Renal cortex interstitium (tissue), 15 donors: ENCODE measurements at places on chromosomes 5 and 9. TPM values are rescaled to one million over a fixed set of nuclear protein-coding genes. Genes with fewer than 3 reads are reported as not detected.

ESM1 gene
- 6.2 TPM for polyA plus RNA-seq

TSSK1B gene
- polyA plus RNA-seq = 0.09 TPM

BTNL8 gene
- polyA plus RNA-seq = 0.79 TPM

STRBP gene
- 50.2 TPM for polyA plus RNA-seq

SLC6A18 gene
- 4.6 TPM for polyA plus RNA-seq

KCTD16 gene
- polyA plus RNA-seq = 2.9 TPM

CDX1 gene
- 1.0 TPM for polyA plus RNA-seq

RMI1 gene
- 24.7 TPM for polyA plus RNA-seq

PAEP gene
- polyA plus RNA-seq = not detected

LRRTM2 gene
- polyA plus RNA-seq = 6.2 TPM

LVRN gene
- 0.96 TPM for polyA plus RNA-seq

OR13C2 gene
- polyA plus RNA-seq = not detected

KCNV2 gene
- not detected for polyA plus RNA-seq

DNA sequence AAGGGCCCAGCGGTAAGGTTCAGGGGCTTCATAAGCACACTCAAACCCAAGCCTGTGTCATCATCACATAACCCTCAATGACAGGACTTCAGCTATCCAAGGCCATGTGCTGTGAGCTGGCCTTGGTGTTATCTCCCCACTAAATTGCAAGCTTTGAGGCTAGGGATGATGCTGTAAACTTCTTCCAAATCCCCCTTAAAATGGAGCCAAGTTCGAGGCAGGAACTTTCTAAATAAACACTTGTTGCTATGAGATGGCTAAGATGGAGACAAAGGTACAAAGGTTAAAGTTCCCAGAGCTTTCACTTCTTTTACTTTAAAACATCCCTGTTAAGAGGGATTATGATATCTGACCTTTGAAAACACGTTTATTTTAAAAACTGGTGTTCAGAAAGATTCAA lies 123.6 kb downstream of the MYO10 start:
- no peak for DNase-seq

DNA sequence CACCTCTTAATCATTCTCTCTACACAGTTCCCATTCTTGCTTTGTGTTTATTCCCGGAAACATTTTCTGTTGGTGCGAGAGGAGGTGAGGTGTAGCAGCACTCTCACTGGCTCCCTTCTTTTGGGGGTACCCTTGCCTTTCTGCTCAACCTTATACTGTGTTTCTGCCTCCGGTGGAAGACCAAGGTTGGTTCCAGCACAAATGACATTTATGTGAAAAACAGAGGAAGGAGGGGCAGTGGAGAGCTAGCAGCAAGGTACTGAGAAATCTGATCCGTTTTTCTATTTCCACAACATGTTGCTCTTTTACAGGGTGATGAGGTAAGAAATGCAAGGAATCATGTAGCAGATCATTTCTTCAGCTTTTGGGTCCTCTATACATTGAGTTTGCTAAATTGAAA lies 648.0 kb upstream of the DMAC1 start:
- DNase-seq = no peak

DNA sequence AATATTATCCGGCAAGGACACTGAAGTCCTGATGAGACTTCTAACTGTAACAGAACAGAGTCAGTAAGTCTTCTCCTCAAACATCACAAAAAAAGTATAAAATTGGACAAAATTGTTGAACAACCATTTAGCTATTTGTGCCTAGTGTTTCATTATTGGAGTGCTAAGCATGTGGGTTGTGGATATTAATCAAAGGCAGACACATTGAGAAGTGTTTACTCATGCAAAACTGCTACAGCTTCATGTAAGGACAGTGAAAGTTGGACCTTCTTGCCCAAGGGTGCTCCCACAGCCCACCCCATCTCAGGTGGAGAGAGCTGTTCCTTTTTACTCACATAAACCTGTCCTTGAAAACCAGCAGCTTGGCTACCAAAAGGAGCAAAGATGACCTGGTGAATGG lies 355.1 kb upstream of the DAB2 start:
- DNase-seq = no peak

GRCh38 chr9:131144201-131144600 lies 18.8 kb downstream of the NUP214 start:
- no peak for DNase-seq

DNA sequence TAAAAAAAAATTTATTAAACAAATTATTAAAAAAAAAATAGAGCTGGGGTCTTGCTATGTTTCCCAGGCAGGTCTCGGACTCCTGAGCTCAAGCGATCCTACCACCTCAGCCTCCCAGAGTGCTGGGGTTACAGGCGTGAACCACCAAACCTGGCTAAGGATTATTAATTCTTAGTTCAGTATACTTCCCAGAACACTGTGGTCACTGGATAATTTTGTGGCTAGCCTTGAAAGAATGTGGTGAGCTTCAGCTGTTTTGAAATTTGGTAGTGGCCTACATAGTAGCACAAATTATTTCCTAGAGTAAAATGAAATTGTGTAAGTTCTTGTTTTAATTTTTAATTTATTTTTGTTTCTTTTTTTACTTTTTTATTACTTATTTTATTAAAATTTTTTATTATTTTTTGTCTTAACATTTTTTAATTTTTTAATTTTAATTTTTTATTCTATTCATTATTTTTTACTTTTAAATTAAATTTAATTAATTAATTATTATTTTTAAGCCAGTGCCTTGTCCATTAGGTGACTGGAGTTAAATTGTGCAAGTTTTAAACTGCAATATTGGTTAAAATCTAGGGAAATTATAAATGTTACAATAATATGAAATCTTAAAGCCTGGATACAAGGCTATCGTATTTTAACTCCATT lies 23.0 kb downstream of the ARRDC3 start:
- no peak for DNase-seq

DNA sequence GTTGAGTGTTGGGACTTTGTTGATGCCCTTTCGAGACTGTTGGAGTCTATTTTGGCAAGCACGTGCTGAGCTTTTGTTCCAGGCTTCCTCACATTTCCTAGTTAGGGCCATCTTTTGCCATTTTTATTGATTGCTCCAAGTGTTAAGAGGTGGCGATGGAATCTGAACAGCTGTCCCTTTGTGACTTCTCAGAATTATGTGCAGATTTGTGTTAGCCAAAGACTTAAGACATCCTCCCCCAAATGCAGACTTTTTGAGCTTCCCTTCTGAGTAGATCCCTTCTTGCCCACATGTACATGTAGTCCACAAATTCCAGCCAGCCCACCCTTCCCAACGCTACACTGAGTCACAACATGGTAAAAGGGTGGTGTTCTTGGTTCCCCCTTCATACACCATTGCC lies 59.2 kb downstream of the SPIN1 start:
- no peak for DNase-seq

- no peak for DNase-seq
Measured at GRCh38 chr9:78858266-78858665, 561.3 kb downstream of the PSAT1 start.

DNA sequence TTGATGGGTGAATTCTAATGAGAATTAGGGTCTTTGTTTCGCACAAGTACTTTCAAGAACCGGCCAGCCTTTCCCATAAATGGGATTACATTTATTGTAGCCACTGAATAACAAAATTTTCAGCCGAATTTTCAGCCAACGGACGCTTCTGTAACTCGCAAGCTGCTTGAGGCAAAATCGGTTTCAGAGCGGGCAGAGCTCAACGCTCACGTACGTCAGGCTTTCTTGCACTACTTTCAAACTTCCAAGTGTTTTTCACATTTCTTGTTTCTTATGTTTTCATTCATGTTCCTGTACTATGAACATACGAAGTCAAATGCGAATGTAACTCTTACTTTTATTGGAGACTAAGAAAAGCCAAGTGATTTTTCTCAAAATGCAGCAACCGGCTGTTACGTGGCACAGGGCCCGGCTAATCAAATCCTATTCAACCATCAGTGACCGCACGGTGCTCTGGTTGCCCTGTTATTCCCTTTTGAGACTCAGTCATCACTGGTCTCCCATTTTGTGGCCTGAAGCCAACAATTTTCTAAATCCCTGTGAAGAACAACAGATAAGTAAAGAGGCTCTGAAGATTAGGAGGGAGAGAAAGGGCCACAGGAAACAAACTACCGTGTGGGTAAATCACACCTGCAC lies 68.5 kb downstream of the SLC28A3 start:
- DNase-seq = no peak

- no peak for DNase-seq
Measured at GRCh38 chr5:141963701-141964100, 5.2 kb upstream of the RNF14 start.

GRCh38 chr9:35749515-35750255 lies 598 bp downstream of the RGP1 start:
- no peak for DNase-seq

- DNase-seq = no peak
Measured at GRCh38 chr5:90546216-90546837, 12.3 kb upstream of the ADGRV1 start.

GRCh38 chr9:95764533-95765319 lies 110.8 kb upstream of the ERCC6L2 start:
- no peak for DNase-seq

- DNase-seq = no peak
Measured at GRCh38 chr5:32645246-32645645, 59.9 kb downstream of the SUB1 start.

DNA sequence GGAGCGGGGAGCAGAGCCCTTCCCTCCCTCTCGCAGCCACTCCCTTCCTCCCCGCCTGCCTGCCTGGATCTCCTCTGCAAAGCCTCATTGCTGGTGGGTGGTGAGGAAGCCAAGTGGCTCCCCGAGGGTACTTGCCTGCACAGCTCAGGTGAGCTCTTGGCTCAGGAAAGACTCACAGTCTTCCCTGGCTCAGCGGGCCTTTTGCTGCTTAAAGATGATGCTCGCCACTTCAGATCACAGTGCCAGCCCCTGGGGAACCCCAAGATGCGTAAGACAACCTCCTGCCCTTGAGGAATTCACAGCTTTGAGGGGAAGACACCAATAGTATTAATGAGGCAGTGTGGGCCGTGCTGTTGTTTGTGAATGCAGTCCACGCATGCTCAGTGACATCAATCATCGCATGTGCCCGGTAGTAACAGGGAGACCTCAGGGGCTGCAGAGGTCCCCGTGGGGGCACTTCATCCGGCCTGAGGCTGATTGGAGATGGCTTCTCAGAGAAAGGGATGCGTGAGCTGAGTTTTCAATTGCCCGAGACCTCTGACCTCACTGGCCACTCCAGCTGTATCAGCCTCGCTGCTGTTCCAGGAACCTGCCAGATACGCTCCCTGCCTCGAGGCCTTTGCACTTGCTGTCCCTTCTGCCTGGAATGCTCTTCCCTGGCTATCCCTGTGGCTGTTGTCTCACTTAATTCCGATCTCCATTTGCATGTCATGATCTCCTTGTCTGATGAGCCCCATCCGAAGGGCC lies 36.8 kb downstream of the ERGIC1 start:
- no peak for DNase-seq

DNA sequence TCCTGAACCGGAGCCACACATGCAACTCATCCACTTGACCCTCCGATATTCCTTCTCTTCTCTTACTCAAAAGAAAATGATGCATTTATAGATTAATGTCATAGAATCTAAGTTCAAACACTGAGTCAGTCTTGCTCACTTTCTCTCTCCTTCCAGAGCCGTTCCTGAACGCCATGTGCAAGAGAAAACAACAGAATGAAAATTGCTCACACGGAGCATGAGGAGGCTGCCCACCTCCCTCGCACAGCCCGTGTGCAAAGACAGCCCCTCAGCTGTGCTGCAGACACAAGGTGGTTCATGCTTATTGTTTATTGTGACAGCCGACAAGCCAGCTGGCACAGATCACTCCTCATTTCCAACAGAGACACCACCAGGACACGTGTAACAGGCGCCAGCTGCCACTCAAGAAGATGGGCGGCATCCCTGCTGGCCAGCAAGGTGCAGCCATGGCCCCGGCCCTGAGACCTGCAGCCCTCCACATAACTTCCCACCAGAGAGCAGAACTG lies 290.8 kb downstream of the GLIS3 start:
- no peak for DNase-seq

- no peak for DNase-seq
Measured at GRCh38 chr9:38063363-38063707, 5.7 kb downstream of the SHB start.

DNA sequence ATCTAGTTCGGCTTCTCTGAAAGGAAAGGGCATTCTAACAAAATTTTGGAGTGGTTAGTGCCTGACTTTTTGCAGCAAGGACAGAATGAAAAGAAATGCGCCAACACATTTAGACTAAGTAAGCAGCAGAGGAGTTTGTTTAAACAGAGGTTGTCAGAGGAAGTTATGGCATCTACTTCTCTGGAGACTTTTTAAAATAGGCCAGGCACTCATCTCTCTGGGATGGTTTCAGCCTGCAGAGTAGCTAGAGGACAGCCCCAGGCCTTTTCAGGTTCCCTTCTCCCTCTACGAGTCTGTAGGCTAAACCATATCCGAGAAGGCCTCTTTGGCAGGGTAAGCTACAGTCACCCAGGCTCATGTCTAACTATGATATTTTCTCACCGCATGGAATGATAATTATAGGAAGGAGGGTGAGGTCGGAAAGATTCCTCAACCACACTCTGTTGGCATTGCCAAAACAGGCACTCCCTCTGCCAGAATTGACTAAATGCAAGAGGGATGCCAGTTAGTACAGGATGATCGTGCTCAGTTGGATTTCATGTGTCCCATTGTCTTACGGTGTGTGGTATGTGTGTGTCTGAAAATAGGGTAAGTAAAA lies 1.4 kb upstream of the CTXN3 start:
- DNase-seq = no peak

- no peak for DNase-seq
Measured at GRCh38 chr5:107404595-107405374, 266.0 kb downstream of the EFNA5 start.

GRCh38 chr9:108634204-108634603 lies 221.6 kb downstream of the ACTL7B start:
- no peak for DNase-seq

- no peak for DNase-seq
Measured at GRCh38 chr9:17472126-17472525, 106.7 kb upstream of the SH3GL2 start.

DNA sequence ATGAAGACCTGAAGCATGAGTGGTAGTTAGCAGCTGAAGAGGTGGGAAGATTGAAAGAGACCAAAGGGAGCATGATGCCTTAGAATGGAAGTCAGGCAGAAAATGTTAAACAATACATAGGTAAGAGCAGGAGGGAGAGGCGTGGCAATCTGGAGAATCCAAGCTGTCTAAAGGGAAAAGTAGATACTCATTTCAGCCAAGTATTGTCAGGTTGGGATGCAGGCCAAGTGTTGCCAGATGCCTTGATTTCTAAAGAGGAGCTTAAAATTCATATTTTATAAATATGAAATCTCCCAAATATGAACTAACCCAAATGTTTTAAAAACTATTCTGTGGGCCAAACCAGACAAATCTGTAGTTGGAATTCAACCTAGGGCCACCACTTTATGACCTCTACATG lies 4.2 kb downstream of the PAM start:
- no peak for DNase-seq

DNA sequence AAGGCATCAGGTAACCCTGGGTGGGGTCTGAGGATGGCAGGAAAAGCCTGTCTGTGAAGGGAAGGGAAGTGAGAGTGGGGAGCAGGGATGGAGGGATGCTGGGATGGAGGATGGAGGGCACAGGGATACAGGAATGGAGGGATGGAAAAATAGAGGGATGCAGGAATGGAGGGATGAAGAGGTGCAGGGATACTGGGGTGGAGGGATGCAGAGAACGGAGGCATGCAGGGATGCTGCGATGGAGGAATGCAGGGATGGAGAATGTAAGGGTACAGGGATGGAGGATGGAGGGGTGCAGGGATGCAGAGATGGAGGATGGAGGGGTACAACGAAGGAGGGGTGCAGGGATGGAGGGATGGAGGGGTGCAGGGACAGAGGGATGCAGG lies 9.1 kb downstream of the PTGES2 start:
- DNase-seq = no peak
